ENCODE measurements at places on chromosomes 12 and 14.

- no peaks in the 10 kb centered on the region for H3K27me3 ChIP-seq
- DNase-seq, result no peak
- H3K27ac ChIP-seq, result no peak overlapping the region
- no peaks in the 10 kb centered on the region for H3K4me1 ChIP-seq
These were observed 7.5 kb downstream of the SLC15A5 start for GRCh38 chr12:16269946-16270345.

DNA sequence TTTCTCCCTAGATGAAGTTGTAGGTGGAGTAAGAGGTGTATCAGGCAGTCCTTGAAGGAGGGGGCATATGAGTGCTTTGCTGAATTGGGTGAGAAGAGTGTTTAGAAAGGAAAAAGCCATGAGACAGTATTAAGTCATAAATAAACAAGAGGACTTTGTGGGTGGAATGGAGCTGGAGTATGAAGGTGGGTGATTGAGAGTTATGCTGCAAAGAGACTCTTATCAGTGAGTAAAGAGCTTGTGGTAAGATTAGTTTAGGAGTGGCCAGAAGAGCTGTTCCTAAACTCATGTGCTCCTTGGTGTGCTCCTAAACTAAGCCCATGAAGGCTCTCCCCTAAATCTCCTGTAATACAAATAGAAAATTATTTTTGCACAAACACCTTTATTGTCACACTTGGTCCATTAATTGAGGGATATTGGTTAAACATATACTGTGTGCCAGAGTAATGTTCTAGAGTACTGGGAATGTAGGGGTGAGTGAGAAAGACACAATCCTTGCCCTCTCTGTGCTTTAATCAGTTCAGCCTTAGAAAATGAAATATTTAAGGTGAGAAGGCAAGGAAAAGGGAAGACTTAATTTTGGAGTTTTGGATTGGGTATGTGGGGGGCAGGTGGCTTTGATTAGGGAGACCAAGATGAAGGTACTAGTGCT is 9.8 kb downstream of the CHPT1 start:
- peak overlapping the region; percentile 8 for H3K27ac ChIP-seq
- no peak for DNase-seq
- H3K4me1 ChIP-seq, result peaks cover 11% of the 10 kb centered on the region
- no peak overlapping the region for H3K4me3 ChIP-seq
- no peaks in the 10 kb centered on the region for H3K27me3 ChIP-seq

- H3K27ac ChIP-seq, result no peak overlapping the region
- peaks cover 4% of the 10 kb centered on the region for H3K4me1 ChIP-seq
- H3K27me3 ChIP-seq, result peaks cover 37% of the 10 kb centered on the region
- no peak overlapping the region for H3K4me3 ChIP-seq
- peak; percentile 70 for DNase-seq
- no peaks in the 10 kb centered on the region for H3K36me3 ChIP-seq
These were observed 52.9 kb upstream of the OR9K2 start for GRCh38 chr12:55073043-55074022.

DNA sequence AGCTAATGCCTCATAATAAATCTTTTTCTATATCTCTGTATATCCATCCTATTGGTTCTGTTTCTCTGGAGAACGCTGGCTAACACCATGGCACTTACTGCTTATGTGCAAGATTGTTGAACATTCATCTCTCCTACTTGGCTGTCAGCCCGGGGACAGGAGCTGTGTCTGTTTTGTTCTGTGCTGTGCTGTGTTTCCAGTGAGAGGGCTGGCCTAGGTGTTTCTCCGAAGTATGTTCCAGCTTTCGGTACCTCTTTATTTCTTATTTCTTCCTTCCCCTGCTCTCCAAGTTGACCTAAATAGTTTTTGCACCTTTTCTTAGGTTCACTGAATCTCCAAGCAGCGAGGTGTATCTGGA is 18.8 kb upstream of the NR4A1 start:
- peak overlapping the region; percentile 73 for H3K4me3 ChIP-seq
- peak overlapping the region; percentile 85 for H3K27ac ChIP-seq
- no peaks in the 10 kb centered on the region for H3K27me3 ChIP-seq
- H3K36me3 ChIP-seq, result peaks cover 25% of the 10 kb centered on the region
- no peak for DNase-seq

- H3K36me3 ChIP-seq, result no peaks in the 10 kb centered on the region
- no peak overlapping the region for H3K27ac ChIP-seq
- no peaks in the 10 kb centered on the region for H3K4me1 ChIP-seq
- no peak overlapping the region for H3K4me3 ChIP-seq
These were observed 62.8 kb upstream of the SLC35F4 start for GRCh38 chr14:57928732-57929131.

DNA sequence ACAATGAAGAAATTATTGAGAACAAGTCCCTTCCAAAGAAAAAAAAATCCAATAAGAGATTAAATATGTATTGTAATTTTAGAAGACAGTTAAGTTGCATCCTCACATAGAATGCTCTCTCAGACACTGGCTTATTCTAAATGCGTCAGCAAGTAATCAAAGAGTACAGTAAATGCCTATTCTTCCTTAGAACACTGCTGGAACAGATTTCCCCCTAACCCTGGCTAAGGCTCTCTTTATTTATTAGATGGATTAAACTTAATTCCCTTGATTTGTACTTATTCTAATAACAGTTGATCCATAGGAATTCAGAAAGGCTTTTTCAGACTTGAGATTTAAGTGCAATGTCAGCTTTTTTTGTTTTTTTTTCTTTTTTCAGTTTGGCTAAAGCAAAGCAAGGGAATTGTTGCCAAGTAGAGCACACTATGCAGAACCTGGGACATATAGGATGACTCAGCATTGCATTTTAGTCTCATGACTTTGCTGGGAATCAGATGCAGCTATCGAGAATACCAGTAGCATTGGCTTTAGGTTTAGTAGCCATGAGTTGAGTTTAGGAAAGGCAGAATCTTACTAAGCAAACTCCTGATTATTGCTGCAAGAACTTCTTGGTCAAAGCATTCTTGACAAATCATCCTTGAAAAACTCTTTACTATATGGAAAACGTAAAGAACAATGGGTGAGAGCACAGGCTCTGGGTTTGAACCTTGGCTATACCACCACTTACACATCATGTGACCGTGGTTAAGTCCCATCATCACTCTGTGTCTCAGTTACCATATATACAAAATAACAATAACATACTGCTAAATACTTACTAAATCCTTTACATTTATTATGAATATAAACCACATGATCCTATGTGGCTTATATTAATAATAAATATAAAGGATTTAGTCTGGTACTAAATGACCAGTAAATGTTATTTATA is 26.7 kb downstream of the MED21 start:
- no peaks in the 10 kb centered on the region for H3K27me3 ChIP-seq
- no peak overlapping the region for H3K27ac ChIP-seq
- no peaks in the 10 kb centered on the region for H3K4me1 ChIP-seq
- DNase-seq, result no peak
- H3K36me3 ChIP-seq, result peaks cover 2% of the 10 kb centered on the region
- H3K4me3 ChIP-seq, result no peak overlapping the region

GRCh38 chr14:100899884-100900771 is 3.4 kb downstream of the RTL1 start:
- no peaks in the 10 kb centered on the region for H3K4me1 ChIP-seq
- H3K4me3 ChIP-seq, result no peak overlapping the region
- H3K27me3 ChIP-seq, result peaks cover 75% of the 10 kb centered on the region
- DNase-seq, result no peak
- no peaks in the 10 kb centered on the region for H3K36me3 ChIP-seq

DNA sequence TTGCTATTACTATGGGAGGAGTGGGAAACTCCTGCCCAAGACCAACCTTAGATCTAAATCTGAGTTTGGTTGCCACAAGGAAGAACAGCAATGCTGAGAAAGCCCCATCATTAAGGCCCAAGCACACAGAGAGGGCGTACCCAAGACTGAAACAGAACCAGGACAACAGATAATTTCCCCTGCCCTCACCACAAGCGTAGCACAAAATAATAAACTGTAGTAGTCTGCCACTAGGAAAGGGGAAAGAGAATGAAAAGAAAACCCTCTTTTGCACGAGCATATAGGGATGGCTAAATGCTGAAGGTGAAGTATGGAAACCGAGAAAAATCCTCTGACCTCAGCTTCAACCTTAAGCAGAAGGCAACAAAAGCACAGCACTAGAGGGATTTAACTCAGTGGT is 76.5 kb upstream of the DHRS4 start:
- DNase-seq, result no peak
- H3K36me3 ChIP-seq, result no peaks in the 10 kb centered on the region
- H3K4me1 ChIP-seq, result no peaks in the 10 kb centered on the region
- H3K4me3 ChIP-seq, result no peak overlapping the region
- no peak overlapping the region for H3K27ac ChIP-seq
- H3K27me3 ChIP-seq, result peaks cover 33% of the 10 kb centered on the region

GRCh38 chr14:23387916-23388882 is 11.4 kb downstream of the CMTM5 start:
- peaks cover 2% of the 10 kb centered on the region for H3K36me3 ChIP-seq
- no peak for DNase-seq
- no peaks in the 10 kb centered on the region for H3K4me1 ChIP-seq
- H3K27ac ChIP-seq, result peak overlapping the region; percentile 44
- H3K4me3 ChIP-seq, result no peak overlapping the region

DNA sequence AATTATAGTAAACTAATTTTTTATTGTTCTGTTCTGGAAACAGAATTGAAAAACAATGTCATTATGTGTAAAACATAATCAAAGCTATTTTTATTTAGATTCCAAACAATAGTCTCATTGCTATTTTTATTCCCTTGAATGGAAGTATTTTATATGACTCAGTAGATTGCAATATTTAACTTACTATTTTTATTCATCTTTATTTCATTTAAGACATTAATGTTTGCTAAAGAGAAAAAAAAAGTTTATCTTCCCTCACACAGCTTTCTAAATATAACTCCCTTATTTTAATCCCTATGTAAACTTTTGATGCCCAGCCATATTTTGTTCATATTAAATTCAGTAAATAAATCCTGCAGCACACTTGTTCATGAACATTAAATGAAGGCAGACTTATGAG is 622.4 kb downstream of the SLC6A15 start:
- no peak overlapping the region for H3K4me3 ChIP-seq
- H3K27me3 ChIP-seq, result no peaks in the 10 kb centered on the region
- DNase-seq, result no peak
- H3K36me3 ChIP-seq, result no peaks in the 10 kb centered on the region

DNA sequence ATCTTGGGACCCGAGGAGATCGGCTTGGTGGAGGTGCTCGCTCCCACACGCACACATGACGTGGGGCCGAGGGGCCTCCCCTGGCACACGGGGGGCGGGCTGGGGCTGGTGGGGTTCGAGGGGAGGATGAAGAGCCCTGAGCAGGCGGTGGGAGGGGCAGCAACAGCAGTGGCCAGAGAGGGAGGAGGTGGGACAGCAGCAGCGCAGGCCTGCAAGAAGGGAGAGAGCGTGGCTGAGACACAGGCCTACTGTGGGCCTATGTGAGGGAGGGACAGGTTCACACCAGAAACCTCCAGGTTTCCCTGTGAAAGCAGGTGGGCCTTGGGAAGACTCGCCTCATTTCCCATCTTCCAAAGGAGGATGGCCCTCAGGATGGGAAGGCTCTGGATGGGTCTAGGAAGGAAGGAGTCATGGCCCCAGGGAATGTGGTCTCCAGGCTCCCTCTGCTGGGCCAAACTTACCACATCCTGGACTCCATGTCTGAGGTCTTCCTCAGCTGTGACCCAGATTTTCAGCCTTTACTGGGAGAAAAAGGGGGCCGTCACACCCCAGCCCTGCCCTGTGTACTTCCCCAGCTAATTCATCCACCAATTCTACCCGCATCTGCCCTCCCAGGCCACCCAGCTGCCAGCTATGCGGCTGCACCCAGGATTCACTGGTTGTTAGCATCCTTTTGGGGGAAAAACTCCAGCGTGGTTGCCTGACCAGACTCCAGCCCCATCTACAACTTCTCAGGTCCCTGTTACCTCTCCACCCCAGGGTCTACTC is 2.8 kb downstream of the PIANP start:
- H3K27ac ChIP-seq, result peak overlapping the region; percentile 44
- peaks cover 12% of the 10 kb centered on the region for H3K4me1 ChIP-seq
- H3K27me3 ChIP-seq, result peaks cover 54% of the 10 kb centered on the region

GRCh38 chr14:99300190-99300589 is 28.2 kb upstream of the BCL11B start:
- no peak for DNase-seq
- no peak overlapping the region for H3K4me3 ChIP-seq
- no peaks in the 10 kb centered on the region for H3K4me1 ChIP-seq
- no peaks in the 10 kb centered on the region for H3K27me3 ChIP-seq
- H3K36me3 ChIP-seq, result peaks cover 3% of the 10 kb centered on the region

GRCh38 chr12:94684416-94685142 is 34.2 kb upstream of the TMCC3 start:
- H3K27me3 ChIP-seq, result no peaks in the 10 kb centered on the region
- H3K4me1 ChIP-seq, result peaks cover 12% of the 10 kb centered on the region
- no peak overlapping the region for H3K4me3 ChIP-seq

GRCh38 chr12:2957816-2958431 is 1.3 kb upstream of the TEAD4 start:
- peaks cover 54% of the 10 kb centered on the region for H3K27me3 ChIP-seq
- peaks cover 13% of the 10 kb centered on the region for H3K4me1 ChIP-seq
- H3K4me3 ChIP-seq, result peak overlapping the region; percentile 73
- H3K36me3 ChIP-seq, result no peaks in the 10 kb centered on the region
- H3K27ac ChIP-seq, result no peak overlapping the region

- no peak overlapping the region for H3K27ac ChIP-seq
- H3K36me3 ChIP-seq, result no peaks in the 10 kb centered on the region
- no peak overlapping the region for H3K4me3 ChIP-seq
- DNase-seq, result no peak
- no peaks in the 10 kb centered on the region for H3K4me1 ChIP-seq
These were observed 93.6 kb upstream of the TMTC2 start for GRCh38 chr12:82593143-82593542.

- no peaks in the 10 kb centered on the region for H3K4me1 ChIP-seq
- H3K4me3 ChIP-seq, result no peak overlapping the region
- DNase-seq, result no peak
- no peaks in the 10 kb centered on the region for H3K27me3 ChIP-seq
- H3K36me3 ChIP-seq, result no peaks in the 10 kb centered on the region
- H3K27ac ChIP-seq, result no peak overlapping the region
These were observed 196.6 kb upstream of the EGLN3 start for GRCh38 chr14:34147461-34147860.

- no peak overlapping the region for H3K27ac ChIP-seq
- no peak overlapping the region for H3K4me3 ChIP-seq
- no peak for DNase-seq
- no peaks in the 10 kb centered on the region for H3K36me3 ChIP-seq
- peaks cover 7% of the 10 kb centered on the region for H3K27me3 ChIP-seq
These were observed 101.2 kb upstream of the EGLN3 start for GRCh38 chr14:34051966-34052657.

DNA sequence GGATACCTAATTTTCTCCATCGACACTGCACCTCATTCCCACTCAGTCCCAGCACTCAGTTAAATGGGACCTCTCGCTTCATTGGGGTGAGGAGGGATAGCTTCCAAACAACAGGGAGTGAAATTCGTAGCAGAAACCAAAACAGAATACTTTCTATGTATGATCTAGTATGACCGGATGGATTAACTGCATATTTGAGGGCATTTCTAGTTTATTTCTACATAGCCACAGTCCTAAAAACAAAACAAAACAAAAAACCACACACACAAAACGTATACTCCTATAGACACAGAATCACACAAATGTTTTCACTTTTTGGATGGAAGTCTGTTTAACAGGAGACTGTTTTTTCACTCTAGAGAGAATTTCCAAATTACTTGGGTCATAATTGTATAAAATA is 307.5 kb upstream of the FKBP4 start:
- peaks cover 5% of the 10 kb centered on the region for H3K36me3 ChIP-seq
- H3K27me3 ChIP-seq, result peaks cover 30% of the 10 kb centered on the region
- H3K27ac ChIP-seq, result no peak overlapping the region
- no peak overlapping the region for H3K4me3 ChIP-seq
- no peaks in the 10 kb centered on the region for H3K4me1 ChIP-seq
- no peak for DNase-seq

Measured in effector memory CD8-positive, alpha-beta T cell (primary cell).